Left renal cortex interstitium (tissue), 4 donors: ENCODE measurements at places on chromosomes 2 and 18. TPM values are rescaled to one million over a fixed set of nuclear protein-coding genes. Genes with fewer than 3 reads are reported as not detected.

Gene PRKAG3
- polyA plus RNA-seq = 0.17 TPM

Gene HOXD8
- polyA plus RNA-seq = 169 TPM

Gene BOLL
- not detected for polyA plus RNA-seq

Gene GREB1L
- 3.4 TPM for polyA plus RNA-seq

Gene CYP27A1
- polyA plus RNA-seq = 44.2 TPM

Gene ITGB1BP1
- polyA plus RNA-seq = 82.6 TPM

Gene GALR1
- polyA plus RNA-seq = 0.19 TPM

Gene CRYGD
- polyA plus RNA-seq = not detected

Gene RAB6C
- 0.91 TPM for polyA plus RNA-seq

DNA sequence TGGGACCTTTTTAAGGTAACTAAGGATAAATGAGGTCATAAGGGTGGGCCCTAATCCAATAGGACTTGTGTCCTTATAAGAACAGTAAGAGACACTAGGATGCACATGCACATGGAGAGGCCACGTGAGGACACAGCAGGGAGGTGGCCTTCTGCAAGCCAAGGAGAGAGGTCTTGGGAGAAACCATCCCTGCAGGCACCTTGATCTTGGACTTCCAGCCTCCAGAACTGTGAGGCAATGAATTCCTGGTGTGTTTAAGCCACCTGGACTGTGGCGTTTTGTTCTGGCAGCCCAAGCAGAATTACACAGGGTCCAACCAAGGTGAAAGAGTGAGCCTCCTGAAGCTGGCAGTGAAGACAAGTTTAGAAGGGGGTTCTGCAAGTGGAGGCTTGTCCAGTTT lies 89.6 kb upstream of the IL1R2 start:
- no peak for DNase-seq

DNA sequence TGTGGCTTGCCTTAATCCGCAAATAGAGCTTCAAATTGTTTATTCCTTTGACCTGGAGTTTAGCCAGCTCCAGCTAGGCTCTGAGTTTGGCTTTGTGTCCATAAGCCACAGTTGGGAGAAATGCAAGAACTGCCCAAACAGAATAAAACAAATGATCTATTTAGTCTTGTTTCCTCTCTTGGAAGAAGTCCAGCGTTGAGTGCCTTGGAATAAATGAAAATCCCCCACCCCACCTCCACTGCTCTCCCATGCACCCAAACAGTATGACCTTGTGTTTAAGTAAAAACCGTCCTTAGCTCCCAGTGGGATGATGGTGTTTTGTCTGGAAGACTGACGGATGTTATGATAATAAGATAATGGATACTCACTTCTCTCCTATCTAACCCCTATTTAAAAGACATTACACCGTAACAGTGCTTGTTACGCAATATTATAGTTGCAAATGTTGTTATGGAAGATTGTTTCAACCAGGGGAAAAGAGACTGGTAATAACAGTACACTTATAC lies 3.2 kb upstream of the SERPINE2 start:
- DNase-seq = no peak

DNA sequence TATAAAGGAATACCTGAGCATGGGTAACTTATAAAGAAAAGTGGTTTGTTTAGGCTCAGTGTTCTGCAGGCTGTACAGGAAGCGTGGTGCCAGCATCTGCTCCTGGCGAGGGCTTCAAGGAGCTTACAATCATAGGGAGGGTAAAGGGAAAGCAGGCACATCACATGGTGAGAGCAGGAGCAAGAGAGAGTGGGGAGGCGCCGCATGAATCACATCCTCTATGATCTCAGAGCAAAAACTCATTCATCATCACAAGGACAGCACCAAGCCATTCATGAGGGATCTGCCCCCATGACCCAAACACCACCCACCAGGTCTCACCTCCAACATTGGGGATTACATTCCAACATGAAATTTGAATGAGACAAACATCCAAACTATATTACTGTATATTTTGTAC lies 32.5 kb downstream of the R3HDM1 start:
- no peak for DNase-seq

- DNase-seq = no peak
Measured at GRCh38 chr18:27022477-27022876, 157.0 kb upstream of the AQP4 start.

- no peak for DNase-seq
Measured at GRCh38 chr2:20563833-20564232, 87.1 kb downstream of the HS1BP3 start.

DNA sequence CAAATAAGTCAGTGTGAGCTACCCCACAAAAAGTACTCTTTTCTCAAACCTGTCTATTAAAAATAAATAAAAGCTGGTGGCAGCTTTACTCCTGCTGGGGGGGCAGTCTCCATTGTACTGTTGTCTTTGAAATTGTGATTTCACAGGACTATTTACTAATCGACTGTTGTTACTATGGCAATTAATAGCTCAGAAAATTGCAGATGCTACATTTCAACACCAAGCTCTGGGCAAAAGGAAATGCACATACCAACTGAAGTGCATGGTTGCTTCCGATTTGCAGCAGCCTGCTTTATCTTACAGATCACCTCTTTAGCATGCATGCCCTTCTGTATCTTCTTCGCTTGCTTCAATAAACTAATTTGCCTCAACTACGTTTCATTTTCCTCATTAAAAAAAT lies 117.6 kb upstream of the DAPL1 start:
- DNase-seq = no peak

DNA sequence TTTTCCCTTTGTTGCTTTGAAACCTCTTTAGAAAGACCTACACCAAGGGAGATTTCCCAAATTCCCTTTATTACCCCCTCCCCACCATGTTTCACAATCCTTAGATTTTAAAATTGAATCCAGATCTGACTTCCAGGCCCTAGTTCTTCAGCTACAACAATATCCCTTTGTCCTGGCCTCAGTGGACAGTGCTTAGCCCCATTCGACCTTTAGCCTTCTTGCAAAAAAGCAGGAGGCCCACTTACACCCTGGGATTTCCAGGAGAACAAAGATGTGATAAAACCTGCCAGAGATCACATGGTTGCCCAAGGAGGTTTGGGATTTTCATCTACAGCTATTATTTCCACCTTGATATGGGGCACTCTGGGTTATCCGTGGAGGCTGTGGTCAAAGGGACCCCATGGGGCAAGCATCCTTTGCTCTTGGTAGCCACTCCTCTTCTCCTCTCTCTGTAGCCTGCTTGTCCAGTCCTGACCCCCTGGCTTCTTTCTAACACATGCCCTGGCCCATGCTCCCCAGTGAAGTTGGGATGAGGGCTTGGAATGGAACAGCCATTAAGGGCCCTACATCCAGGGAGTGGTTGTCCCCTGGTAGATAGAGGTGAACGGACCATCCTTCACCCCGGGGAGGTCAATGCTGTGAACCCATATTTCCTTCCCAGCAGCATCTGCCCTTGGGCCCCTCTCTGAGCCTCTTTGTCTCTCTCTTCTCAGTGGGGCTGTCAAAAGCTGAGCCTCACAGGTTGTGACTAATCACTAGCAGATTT lies 267.4 kb downstream of the DYSF start:
- DNase-seq = no peak

DNA sequence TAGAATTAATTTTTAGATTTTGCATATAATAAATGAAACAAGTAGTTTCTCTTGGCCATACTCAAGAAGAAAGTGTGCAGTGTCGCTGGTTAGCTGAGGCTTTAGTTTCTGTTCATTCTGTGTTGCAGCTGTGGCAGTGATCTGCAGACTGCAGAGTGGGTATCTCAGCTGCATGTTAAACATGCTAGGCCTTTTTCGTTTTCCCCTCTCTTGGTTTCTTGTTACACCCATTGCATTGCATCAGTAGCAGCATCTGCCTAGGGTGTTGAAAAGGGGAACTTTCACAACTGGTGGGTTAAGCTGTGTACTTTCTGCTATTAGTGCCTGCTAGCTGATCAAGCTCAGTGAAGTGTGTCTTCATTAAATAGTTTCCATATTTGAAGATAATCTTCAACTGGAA lies 51.3 kb downstream of the ACSL3 start:
- no peak for DNase-seq

GRCh38 chr2:225429717-225430116 lies 30.2 kb downstream of the NYAP2 start:
- no peak for DNase-seq

DNA sequence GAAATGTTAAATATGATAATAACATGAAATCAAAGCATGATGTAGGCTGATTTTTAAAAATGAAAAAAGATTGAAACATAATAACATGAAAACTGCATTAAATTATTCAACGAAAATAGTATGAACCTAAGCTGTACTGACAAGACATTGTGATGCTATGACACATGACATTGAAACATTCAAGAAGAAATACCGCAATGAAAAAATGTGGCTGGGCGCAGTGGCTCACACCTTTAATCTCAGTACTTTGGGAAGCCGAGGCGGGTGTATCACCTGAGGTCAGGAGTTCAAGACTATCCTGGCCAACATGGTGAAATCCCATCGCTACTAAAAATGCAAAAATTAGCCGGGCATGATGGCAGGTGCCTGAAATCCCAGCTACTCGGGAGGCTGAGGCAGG lies 14.6 kb downstream of the CXCR1 start:
- DNase-seq = no peak

DNA sequence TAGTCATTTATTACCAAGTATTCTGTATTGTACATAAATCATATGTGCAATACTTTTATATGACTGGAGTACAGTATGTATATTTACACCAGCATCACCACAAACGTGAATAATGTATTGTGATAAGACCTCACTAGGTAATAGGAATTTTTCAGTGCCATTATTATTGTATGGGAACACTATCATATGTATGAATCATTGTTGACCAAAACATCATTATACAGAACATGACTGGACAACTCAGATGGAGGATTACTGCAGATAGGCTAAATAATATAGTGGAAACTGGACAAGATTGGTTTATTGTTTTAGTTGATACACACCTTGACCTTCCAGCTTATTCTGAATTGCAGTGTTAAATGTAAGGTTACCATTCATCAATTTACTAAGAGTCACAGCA lies 33.4 kb downstream of the VAPA start:
- DNase-seq = no peak

DNA sequence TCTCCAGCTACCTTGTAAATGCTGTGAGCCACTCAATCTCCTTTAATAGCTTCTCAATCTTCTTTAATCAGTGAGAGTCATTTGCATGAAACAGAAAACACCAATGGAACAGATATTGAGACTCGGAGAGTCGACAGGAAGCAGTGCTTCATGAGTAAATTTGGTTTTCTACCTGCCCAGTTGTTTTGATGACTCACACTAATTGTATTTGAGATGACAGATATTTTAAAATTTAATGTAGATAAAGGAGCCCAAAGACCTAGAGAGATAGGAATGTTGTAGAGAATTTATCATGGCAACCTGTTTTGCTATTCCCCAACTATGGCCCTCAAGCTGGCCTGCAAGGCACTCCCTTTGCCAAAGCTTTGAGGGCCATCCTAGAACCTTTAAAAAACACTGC lies 119.1 kb downstream of the CDC42EP3 start:
- DNase-seq = no peak

- no peak for DNase-seq
Measured at GRCh38 chr2:55159037-55159651, 72.9 kb downstream of the CLHC1 start.

- no peak for DNase-seq
Measured at GRCh38 chr2:204027091-204027490, 90.5 kb downstream of the ICOS start.

GRCh38 chr18:22169889-22170420 lies 566 bp downstream of the GATA6 start:
- no peak for DNase-seq

GRCh38 chr2:126978333-126978732 lies 79.6 kb downstream of the TEX51 start:
- no peak for DNase-seq

DNA sequence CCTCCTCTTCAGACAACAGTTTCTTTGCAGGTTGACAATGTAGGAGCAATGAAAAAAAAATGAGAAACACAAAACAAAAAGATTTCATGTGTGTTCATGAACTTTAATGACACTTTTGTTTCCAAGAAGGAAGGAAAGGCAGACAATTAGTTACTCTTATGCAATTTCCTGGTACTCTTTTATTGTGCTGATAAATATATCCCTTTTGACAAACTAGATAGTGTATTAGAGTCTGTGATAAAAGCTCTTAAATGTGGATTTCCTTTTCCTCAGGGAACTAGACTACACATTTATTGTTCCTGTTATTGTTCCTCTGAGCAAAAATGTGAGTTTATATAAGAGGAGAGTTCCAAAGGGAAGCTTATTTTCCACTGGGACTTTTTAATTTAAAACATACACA lies 188.7 kb upstream of the NRXN1 start:
- DNase-seq = no peak

DNA sequence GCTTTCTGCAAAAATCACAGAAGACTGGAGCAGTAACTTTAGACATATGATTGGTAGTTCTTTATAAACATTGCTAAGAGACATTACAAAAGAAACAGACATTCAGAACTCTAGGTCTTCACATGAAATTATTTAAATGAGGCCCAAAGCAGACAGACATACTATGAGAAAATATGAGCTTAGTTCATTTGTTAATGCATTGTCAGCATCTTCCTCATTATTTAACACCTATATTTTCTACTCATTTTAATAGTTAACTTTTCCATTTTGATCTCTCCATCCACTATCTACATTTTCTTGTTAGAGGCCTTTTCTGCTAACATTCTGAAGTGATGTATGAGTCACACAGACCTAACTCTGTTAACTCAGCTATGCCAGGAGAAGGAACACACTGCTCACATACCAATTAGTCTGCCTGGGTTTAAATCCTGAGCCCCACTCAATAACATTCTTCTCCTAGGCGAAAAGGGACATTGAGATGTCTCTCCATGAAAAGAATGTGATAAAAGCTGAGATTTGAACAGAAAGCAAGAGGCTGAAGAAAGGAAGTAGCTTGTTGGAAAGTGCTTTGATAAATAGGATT lies 400.3 kb upstream of the PKDCC start:
- no peak for DNase-seq

GRCh38 chr18:22826726-22827125 lies 106.4 kb upstream of the RBBP8 start:
- DNase-seq = no peak

DNA sequence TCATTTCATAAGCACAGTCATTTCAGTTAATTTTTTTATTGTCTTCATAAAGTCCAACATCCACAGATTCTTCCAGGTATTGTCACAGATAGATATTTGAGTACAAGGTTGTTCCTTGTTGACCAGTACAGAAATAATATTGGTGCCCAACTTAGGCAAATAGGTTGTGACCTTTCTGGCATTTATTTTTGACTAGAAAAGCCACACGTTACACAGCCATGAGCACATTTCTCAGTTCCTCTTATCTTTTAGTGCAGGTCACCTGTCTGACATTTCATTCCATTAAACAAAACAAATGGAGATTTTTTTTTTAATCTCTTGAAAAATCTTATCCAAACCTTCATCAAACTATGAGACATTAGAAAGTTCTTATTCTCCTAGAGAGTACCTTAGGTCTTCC lies 428.8 kb downstream of the ZNF521 start:
- no peak for DNase-seq
